Coronary artery (tissue), 2 donors: ENCODE measurements at places on chromosomes 7 and 10.
A peak's percentile ranks its signal among the peaks of the same experiment; 100 is the strongest.

- no peak for DNase-seq
Observed at GRCh38 chr10:71600849-71601248, 118.7 kb downstream of the C10orf105 start.

GRCh38 chr10:42998481-42999384 lies 78.1 kb upstream of the RET start:
- DNase-seq: no peak

DNA sequence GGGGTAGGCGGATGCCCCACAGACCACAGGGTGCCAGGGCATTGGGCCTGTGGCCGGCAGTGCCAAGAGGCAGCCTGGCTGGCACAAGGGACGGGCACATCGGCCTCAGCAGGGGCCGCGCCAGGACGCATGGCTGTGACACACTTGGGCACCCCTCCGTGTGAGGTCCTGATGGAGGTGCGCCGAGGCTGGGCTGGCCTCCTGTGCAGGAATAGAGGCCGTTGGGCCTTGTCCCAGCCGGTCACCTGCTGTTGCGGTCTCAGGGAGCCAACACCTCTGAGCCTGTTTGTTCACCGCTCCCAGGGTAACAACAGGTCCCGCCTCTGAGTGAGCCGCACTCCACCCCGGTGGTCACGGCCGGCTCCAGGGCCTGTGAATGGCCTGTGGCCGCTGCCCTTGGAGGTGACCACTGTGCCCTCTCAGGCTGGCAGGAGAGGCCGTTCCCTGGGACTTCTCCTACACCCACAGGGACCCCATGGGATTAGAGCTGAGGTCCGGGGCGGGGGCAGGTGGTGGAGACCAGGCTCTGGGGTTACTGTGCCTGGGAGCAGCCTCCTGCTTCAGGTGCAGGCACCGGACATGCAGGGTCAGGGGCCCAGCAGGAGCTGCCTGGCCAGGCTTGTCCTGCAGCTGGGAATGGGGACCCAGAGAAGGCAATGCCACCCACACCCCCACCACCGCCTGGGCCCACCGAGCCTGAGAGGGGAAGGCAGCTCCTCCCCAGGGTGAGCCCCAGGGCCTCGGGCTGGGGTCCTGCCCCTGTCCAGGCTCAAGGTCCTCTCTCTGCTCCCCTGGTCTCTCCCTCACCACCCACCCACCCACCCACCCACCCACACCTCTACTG lies 12.0 kb downstream of the PWWP2B start:
- DNase-seq: no peak

- no peak for DNase-seq
Observed at GRCh38 chr10:90935581-90936275, 14.8 kb upstream of the ANKRD1 start.

DNA sequence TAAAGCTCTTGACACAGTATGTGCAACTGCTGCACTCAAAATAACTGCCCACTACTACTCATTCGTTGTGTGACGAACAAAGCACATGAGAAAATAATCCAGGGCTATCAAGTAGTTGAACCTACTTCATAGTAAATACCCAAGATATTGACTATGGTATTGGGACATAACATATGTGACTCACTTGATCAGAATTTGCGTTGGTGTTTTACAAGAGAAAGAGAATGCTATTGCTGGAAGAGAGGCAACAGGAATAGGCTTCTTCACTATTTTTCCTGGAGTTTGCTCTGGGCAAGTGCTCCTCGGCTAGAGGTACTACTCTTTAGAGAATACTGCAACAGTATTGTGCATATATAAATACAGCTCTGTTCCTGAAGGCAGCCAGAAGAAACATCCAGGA lies 2.5 kb downstream of the DGKB start:
- no peak for DNase-seq

DNA sequence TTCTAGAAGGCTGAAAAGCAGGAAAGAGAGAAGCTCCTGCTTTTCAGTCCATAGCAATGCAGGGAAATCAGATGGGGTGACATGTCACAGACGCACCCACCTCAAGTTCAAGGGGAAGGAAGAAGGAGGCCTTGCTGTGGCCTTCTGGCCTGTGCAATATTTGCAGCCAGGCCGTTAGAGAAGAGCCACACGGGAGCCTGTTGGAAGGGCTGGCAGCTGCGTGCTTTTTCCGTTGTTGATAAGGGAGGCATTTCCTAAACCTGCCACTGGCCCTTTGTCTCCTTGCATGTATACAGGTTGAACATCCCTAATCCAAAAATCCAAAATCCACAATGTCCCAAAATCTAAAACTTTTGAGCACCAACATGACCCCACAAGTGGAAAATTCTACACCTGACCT lies 492.5 kb upstream of the ZMIZ1 start:
- DNase-seq: no peak

GRCh38 chr10:47330366-47330765 lies 8.1 kb downstream of the GDF2 start:
- DNase-seq: no peak

DNA sequence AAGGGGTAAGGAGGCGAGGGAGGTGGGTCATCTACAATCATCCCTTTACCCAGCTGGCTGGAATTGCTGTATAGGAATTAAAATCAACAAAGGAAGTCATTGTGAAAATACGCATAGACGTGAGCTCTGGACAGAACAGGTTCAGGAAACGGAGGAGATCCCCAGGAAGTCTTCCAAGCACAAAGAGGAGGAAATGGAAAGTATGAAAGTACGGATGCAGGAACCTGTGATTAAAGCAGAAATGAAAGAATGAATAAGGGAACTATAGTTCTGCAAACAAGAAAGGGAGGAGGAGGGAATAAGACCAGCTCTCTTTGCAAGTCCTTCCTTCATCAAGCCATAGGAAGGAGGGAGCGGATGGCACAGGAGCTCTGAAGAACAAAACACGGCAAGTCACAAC lies 61.8 kb downstream of the PYROXD2 start:
- DNase-seq: no peak

DNA sequence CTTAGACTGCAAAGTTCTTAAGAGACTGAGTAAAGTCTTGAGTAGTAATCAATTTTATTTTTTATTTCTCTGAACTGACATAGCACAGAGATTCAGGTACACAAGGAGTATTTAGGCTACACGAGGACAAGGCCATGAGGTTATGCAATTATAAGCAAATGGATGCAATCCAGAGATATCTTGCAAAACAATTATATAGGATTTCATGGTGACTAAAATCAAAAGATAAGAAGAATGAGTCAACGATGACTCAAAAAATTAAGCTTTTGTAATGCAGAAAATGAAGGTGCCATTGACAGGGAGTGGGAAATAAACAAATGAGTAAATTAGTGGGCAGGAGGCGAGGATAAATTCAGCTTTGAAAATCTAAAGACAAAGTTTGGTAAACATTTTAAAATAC lies 66.7 kb upstream of the MYO3A start:
- DNase-seq: no peak

GRCh38 chr10:80964955-80965614 lies 427.4 kb downstream of the SH2D4B start:
- DNase-seq: no peak

DNA sequence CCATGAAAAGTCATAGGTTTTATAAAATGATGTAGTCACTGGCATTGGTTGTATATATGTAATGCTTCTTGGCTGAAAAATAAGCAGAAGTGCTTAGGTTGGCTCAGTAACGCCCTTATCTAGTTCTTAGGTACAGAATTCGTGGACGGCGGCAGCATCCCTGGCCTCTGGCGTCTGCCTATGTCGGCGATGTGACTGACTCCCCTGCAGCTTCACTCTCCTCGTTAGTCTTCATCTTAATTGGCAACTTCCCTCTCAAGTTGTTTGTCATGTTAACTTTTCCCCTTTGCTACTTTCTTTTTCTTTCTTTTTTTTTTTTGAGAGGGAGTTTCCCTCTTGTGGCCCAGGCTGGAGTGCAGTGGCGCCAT lies 18.5 kb downstream of the CHST12 start:
- no peak for DNase-seq

GRCh38 chr10:113515601-113516000 lies 37.3 kb upstream of the HABP2 start:
- no peak for DNase-seq

GRCh38 chr7:1601956-1602355 lies 32.1 kb upstream of the PSMG3 start:
- no peak for DNase-seq

DNA sequence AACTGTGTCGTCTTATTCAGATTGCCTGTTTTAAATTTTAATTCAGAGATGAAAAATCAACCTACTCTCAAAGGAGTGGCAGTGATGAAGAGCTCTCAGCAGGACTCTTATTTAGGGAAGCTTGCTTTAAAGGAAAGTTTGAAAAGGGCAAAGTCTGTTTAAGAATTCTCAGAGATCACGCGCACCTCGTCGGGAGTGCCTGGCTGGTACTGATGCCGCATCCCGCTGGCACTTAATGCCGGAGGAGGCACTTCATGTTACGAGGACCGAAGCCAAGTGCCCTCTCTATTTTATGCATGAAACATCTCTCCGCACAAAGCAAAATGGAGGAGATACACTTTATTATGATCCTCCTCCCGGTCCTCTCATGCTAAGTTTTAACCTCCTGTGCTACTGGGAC lies 71.1 kb upstream of the INSYN2A start:
- no peak for DNase-seq

DNA sequence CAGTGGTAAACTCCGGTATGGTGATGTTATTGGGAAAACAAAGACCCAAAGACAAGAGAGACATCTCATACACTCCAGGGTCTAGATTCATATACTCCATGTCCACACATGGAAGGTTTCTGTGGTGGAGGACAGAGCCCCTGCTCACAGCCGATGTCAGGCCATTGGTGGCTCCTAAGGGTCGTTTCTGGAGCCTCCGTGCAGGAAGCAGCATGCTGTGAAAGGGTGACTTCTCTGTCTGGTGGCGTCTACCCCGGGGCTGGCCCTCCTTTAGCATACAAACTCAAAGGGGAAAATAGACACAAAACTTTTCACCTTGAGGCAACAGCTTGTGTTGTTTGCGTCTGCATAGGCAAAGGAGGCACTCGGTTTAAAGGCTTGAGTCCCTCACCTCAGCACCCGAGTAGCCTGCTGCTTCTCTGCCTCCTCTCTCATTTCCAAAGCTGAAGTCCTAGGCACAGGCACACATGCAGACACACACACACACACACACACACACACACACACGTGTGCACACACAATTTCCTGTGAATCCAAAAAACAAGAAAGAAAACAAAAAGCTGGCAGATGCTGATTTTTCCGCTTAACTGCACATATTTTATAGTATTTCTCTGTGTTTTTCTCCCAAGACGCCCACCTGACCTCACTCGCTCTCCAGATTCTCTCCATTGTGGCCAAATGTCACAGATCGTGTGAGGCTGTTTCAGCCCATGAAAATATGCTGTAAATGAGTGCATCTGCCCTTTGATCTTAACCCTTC lies 601.4 kb upstream of the MGMT start:
- DNase-seq: peak; percentile 52

DNA sequence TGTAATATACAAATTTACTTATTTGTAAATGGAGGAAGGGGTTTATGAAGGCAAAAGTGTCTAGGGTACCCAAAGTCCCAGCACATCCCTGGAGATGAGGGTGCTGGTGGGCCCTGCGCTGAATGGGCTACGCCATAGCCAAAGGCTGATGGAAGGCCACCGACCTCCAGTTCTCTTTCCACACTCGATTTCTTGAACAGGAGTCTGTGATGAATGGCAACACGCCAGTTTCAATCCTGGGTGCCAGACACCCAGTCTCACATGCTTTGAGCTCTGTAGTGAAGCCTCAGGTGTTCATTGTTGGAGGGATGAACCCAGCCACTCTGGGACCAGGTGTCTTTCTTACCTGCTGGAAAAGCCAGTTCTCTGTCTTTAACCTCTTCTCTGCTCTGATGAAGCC lies 752 bp downstream of the LRMDA start:
- no peak for DNase-seq

DNA sequence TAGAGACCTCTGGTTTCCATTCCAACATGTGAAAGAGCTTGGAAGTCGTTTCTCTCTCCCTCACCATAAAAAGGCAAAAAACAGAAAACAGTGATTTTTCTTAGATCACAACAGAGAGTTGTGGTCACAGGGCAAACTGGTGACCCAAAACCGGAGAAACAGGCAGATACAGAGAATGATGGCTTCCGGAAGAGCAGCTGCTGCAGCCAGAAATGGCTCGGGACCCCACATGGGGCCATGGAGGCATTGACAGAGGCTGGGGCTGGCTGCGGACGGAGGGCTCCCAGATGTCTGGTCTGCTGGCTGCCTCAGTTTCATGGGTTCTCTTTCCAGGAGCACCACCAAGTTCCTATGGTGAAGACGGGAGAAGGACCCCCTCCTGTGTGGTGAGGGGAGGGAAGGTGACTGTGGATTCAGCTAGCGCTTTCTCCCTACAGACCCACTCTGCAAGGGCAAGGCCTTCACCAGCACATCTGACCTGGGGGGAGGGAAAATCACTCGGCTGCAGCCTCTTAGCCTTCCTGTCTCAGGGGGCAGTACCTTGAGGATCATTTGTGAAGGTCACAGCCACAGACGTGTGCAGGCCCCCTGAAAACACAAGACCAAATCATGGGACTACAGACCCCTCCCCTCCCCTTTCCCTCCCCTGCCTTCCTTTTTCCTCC lies 81.4 kb downstream of the WDR37 start:
- DNase-seq: peak; percentile 22

DNA sequence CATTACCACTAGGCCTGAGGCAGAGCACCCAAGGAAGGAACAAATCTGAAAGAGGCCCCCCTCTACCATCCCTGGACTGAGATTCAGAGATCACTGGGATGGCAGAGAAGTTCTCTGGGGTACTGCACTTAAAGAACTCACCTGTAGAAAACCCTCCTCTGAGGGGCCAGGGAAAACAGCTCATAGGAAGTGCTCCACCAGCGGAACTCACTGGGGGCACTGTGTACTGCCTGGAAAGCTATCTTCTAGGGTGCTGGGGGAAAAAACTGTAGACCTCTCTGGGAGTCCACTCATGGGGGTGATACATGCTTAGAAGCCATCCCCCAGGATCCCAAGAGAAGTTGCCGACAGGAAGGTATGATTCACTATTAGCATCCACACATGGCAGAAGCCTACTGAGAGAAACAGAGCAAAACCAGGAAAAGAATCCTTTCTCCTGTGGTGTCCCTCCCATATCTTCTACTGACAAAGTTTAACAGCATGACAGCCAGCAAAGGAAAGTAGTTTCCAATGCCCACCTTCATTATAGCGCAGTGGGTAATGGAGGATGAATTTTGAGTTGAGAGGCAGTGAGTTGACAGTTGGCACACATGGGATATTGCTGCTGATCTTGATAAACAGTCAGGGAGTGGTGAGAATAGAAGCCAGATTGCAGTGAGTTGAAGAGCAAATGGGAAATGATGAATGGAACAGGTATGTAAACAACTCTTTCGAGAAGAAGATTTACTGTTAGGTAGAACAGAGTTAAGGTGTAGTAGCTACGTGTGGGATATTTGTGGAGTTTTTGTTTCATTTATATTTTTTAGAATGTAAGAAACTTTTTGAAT lies 20.9 kb downstream of the ANKIB1 start:
- DNase-seq: no peak

GRCh38 chr7:47609803-47610452 lies 28.0 kb upstream of the TNS3 start:
- DNase-seq: no peak

DNA sequence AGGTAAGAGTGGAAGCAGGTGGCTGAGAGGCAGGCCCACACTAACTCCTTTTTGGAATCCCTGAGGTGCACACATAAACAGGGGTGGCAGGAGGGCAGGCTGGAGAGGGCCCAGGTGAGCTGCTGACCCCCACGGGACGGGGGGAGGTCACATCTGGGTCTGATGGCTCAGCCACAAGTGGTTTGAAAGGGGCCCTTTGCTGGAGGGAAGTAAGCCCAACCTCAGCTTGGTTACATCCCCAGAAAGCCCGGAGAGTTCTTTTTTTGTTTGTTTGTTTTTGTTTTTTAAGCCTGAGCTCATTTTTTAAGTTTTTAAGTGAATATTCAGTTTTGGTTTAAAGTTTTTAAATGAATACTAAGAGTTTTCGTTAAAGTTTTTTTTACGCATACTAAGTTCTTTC lies 72.8 kb upstream of the CUX1 start:
- no peak for DNase-seq

GRCh38 chr7:74164985-74165456 lies 9.1 kb upstream of the EIF4H start:
- DNase-seq: no peak
